ENCODE measurements at places on chromosomes 11 and 22. TPM values are rescaled to one million over a fixed set of nuclear protein-coding genes. Genes with fewer than 3 reads are reported as not detected.

DNA sequence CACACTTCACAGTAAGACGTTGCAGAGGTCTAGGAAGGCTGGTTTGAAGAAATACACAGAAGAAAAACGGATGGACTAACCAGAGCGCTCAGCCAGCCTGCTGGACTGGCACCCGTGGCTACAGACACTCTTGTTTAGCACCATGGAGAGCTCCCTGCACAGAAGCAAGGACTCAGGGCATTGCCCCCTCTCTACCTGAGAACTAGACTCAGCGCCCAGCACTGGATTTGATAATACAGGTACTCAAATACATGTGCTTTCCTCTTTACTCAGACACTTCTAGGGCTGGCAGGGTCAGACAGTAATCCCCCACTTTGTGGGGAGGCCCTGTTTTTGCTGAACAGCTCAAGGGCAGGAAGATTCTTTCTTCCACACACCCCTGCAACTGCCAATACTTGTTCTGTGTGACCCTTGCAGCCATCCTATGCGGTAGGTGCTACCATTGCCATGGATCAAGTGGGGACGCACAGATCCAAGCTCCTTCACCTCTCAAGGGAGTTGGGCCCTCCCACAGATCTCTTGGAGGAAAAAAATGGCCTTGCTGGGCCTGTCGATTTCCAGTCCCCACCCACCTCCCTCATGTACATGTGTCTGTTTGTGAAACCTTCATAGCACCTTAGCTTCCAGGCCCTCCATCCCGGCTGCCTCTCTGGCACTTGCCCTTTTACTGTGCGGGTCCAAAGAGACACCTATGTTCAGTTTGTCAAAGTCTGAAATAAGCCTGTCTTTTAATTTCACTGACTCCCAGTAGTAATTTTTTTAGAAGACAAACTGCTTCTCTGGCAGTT, 5.1 kb upstream of the P2RX6 start:
- H3K4me1 ChIP-seq: peaks cover 15% of the 10 kb centered on the region
- DNase-seq: no peak
- H3K36me3 ChIP-seq: no peaks in the 10 kb centered on the region
- H3K27ac ChIP-seq: no peak overlapping the region

- peaks cover 20% of the 10 kb centered on the region for H3K36me3 ChIP-seq
- H3K27ac ChIP-seq: no peak overlapping the region
- no peaks in the 10 kb centered on the region for H3K27me3 ChIP-seq
- DNase-seq: no peak
These were observed 30.7 kb downstream of the FAM168A start for GRCh38 chr11:73566977-73567755.

- H3K36me3 ChIP-seq: no peaks in the 10 kb centered on the region
- H3K4me1 ChIP-seq: no peaks in the 10 kb centered on the region
- H3K27me3 ChIP-seq: no peaks in the 10 kb centered on the region
- no peak overlapping the region for H3K27ac ChIP-seq
- DNase-seq: no peak
These were observed 275.5 kb downstream of the SOX6 start for GRCh38 chr11:16080688-16081381.

- H3K27me3 ChIP-seq: no peaks in the 10 kb centered on the region
- no peak for DNase-seq
These were observed 44.2 kb downstream of the SNX19 start for GRCh38 chr11:130872102-130872501.

Gene API5
- total RNA-seq: 101 TPM

Gene MB
- not detected for total RNA-seq

Gene SMTNL1
- total RNA-seq: not detected

Gene YPEL4
- total RNA-seq: 14.6 TPM
